ENCODE measurements at places on chromosomes 11 and 22.

DNA sequence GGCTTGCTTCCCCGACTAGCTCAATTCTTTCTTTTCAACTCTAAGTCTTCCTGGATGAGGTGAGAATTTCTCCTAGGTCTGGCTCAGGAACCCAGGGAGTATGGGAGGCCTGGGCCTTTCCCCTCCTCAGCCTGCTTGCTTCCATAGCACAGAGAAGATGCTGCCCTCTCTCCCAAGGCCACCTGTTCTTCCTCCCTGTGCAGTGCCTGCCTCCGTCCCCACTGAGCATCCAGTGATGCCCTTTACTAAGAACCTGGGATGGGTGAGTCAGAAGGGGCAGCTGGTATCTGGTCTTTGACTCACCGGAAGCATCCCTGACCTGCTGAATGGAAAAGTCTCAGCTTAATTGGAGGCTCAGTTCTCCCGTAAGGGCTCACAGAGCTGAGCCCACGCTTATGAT is 607.9 kb downstream of the BUD13 start:
- DNase-seq = no peak

GRCh38 chr11:126154691-126155090 is 56.8 kb downstream of the RPUSD4 start:
- no peak for DNase-seq

DNA sequence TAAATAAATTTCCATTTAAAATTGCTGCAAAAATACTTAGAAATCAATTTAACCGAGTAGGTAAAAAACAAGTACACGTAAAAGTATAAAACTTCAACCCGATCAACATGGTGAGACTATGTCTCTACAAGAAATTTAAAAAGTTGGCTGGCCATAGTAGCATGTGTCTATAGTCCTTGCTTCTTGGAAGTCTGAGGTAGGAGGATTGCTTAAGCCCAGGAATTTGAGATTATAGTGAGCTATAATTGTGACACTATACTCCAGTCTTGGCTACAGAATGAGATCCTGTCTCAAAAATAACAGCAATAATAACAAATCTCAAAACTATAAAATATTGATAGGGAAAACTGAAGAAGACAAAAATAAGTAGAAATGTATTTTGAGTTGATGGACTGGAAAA is 11.1 kb downstream of the CASP4 start:
- no peak for DNase-seq

GRCh38 chr22:33796494-33796893 is 123.8 kb downstream of the LARGE1 start:
- DNase-seq = no peak
